Activated CD4-positive, CD25-positive, alpha-beta regulatory T cell (primary cell): ENCODE measurements at places on chromosomes 7 and 10.

- DNase-seq: no peak
Measured at GRCh38 chr10:43855667-43856210, 207.1 kb upstream of the ZNF32 start.

GRCh38 chr7:81803267-81803666 is 33.4 kb upstream of the HGF start:
- no peak for DNase-seq

DNA sequence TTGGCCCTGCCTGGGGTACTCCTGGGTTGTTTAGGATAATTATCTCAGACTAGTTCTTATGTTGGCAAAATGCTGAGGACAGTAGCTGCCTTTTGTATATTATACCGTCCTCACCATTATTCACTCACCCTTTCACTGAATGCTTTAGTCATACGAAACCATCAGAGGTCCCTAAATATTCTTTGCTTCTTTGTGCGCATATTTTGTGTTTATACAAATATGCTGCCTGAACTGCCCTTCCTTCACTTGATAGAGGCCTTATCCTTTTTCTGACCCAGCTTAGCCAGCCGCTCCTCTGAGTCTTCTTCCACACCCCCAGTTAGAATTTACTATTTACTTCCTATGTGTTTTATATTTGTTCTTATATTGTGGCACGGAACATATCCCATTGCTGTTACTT is 70.2 kb upstream of the OSBPL3 start:
- DNase-seq: no peak

GRCh38 chr10:106436123-106436715 is 728.3 kb downstream of the SORCS1 start:
- DNase-seq: no peak

- peak; percentile 29 for DNase-seq
Measured at GRCh38 chr10:89391907-89392756, at the start of gene IFIT1. TSS of gene IFIT1 (plus strand) at chr10:89392623. CDS start at chr10:89392713, 90 bp downstream.

GRCh38 chr7:24971333-24972165 is 8.4 kb downstream of the OSBPL3 start:
- DNase-seq: no peak

DNA sequence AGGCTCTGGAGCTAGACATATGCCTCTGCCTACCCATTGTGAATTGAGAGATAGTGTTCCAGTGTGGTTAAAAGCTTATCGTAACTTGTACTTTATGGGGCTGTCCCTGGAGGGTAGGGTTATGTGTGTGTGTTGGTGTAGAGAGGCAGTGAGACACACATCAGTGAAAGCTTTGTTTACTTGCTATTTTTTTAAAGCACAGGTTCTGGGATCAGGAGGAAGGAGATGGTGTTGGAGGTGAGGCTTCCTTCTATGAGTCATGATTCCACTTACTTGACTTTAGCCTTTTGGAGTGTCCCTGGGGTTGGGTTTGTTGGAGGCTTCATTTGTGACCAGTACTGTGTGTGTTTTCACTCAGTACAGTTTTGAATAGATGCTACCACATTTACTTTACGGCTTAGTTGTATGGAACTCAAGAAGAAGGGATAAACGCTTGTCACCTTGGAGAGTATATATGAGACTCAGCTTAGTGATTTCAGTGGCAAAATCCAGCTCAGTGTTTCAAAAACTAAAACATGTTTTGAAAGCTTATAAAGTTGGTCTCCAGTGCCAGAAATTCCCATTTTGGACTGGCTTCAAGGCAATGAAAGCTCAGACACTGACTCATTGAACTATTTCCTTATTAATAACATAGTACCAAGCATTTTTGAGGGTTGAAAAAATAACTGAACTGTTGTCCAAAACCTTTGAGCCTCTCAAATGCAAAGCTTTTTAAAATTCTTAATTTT is 106.2 kb downstream of the PLXDC2 start:
- no peak for DNase-seq

GRCh38 chr10:42879380-42880254 is 97.0 kb downstream of the BMS1 start:
- no peak for DNase-seq
